ENCODE measurements at places on chromosomes 11 and 22.

GRCh38 chr22:23833017-23833751 is 5.6 kb downstream of the DERL3 start:
- no peak for DNase-seq

- DNase-seq, result no peak
Observed at GRCh38 chr11:122085712-122086111, 30.3 kb downstream of the BLID start.

DNA sequence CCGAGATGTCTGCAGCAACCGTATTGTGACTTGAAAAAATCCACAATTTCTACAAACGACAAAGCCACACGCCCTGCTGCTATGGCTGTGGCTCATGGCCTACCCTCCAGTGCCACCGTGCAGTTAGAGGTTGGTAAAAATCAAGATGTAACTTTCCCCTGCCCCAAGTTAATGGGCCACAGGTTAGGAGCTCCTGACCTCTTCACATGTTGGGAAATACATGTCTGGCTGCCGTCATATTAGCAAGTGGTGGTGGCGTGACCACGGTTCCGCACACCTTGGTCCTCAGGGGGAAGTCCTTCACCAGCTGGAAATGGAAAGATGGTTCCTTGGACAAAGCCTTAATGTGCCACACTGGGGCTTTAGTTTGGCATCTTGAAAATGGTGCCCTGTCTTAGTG is 27.4 kb upstream of the CCND1 start:
- DNase-seq, result no peak

GRCh38 chr11:112318184-112318591 is 57.5 kb upstream of the PLET1 start:
- no peak for DNase-seq

DNA sequence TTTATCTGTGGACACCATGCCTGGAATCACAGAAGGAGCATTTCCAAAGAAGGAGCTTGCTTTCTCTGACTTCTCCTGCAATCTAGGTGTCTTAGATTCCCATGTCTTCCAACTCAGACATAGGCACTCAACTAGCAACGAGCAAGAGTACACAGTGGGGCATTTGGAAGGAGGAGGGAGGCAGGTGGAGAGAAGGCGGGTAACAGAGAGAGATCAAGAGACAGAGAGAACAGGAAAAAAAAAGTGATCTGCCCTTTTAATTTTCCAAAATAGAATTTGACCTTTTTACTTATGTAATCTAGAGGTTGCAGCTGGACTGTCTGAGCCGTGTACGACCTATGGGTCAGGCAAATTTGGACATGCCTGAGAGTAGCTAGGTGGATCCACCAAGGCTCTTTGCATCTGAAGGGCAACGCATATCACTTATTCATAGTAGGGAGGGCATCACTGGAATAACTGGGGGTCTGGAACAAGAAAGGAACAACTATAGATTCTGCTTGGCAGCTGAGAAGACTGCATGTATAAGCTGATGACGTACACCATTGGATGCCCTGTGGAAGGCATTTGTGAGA is 37.3 kb upstream of the POGLUT3 start:
- no peak for DNase-seq

DNA sequence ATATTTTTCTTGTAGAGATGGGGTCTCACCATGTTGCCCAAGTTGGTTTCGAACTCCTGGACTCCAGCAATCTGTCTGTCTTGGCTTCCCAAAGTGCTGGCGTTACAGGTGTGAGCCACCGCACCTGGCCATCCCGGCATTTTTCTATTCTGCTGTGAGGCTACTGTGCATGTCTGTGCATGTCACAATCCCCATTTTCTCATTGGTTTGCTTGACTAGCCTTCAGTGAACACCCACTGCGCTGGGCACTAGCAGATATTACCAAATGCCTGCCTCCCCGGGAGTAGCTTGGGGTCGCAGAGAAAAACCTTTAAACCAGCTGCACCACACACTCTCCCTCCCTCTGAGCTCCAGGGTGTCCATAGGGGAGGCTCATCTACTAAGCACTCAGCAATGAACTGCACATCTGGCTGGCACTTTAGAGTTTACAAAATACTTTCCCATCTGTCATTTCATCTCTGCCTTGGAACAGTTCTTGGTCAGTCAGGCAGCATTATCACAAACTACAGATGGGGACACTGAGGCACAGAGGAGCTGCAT is 4.9 kb downstream of the CSNK1E start:
- no peak for DNase-seq

DNA sequence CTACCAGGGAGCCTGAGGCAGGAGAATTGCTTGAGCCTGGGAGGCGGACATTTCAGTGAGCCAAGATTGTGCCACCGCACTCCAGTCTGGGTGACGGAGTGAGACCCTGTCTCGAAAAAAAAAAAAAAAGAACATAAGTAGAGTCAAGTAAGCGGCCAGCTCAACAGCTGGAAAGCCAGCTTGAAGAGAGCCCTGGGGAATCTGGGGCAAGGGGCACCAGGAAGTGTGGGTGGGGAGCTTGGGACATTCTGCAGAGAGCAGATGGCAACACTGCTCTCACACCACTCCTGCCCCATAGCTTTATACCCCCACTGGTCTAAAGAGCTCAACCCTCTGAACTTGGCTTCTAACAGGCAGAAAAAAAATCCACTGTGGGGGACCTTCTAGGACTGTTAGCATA is 505.6 kb downstream of the BUD13 start:
- DNase-seq, result no peak

- no peak for DNase-seq
Observed at GRCh38 chr22:36411589-36412258, 24.0 kb upstream of the MYH9 start.

GRCh38 chr11:84588131-84588829 is 1038.9 kb downstream of the DLG2 start:
- DNase-seq, result no peak

GRCh38 chr11:14075118-14076078 is 112.9 kb downstream of the SPON1 start:
- DNase-seq, result peak; percentile 49

DNA sequence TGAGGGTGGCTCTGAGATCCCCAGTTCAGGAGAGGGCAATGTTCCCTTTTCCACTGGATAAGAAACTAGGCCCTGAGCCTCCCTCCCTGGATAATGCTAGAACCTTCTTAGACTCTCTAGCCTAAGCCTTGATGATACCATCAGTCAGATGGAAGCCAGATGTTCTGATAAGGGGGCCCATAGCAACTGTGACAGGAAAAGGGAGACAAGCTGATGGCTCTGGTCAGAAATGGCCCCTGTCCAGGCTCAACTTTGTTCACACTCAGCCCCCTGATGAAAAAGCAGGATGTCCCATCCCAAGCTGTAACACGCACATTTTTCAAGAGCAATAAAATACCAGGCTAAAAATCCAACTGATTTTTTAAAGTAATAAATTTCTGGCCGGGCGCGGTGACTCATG is 7.2 kb upstream of the OAF start:
- no peak for DNase-seq

GRCh38 chr11:128701086-128701485 is 7.2 kb downstream of the FLI1 start:
- DNase-seq, result no peak

DNA sequence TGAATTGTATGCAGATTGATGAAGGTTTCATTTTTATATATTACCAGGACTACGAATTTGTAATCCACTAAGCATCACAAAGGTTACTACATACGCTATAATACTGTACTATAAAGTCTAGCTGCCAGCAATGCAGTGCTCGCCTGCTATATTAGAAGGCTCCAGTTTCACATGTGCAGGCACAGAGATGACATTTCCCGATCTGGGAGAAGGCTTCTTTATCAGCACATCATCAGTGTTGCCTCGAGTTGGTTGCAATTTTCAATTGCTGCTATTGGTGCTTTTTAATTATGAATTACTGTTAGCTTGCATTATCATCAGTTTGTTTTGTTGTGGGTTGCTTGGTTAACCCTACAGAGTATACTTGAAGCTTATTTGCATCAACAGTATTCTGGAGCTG is 143.2 kb upstream of the TEAD1 start:
- DNase-seq, result no peak
